Femur (tissue), 1 donor: ENCODE measurements at places on chromosomes 13 and 19.

DNA sequence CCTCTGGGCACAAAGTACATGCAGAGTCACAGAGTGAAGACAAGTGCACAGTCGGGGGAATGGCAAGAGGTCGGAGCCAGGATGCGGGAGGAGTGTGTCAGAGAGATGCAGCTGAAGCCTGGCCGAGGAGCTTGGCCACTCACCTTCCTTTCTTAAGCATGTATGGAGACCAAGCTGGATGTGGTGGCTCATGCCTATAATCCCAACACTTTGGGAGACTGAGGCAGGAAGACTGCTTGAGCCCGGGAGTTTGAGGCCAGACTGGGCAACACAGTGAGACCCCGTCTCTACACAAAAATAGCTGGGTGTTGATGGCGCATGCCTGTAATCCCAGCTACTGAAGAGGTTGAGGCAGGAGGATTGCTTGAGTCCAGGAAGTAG, 67.0 kb downstream of the LATS2 start:
- no peak for DNase-seq

- no peak for DNase-seq
These were observed 15.6 kb downstream of the PCID2 start for GRCh38 chr13:113192902-113193301.

DNA sequence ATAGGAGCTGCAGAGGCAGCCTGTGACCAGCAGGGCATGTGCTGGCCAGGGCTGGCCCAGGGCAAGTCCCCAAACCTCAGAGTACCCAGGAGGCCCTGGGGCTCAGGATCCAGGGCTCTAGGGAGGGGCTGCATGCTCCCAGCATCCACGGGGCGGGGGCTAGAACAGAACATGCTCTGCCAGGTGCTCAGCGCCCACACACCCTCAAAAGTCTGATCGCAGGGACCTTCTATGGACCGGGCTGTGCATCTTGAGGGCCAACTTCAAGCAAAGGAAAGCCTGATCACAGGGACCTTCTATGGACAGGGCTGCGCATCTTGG, 33.5 kb downstream of the ELL start:
- DNase-seq = no peak

GRCh38 chr13:80824229-80824628, 483.3 kb upstream of the SPRY2 start:
- no peak for DNase-seq

- no peak for DNase-seq
These were observed 14.5 kb downstream of the SLC46A3 start for GRCh38 chr13:28704282-28704681.

GRCh38 chr19:5641171-5641570, 18.3 kb downstream of the SAFB start:
- no peak for DNase-seq

DNA sequence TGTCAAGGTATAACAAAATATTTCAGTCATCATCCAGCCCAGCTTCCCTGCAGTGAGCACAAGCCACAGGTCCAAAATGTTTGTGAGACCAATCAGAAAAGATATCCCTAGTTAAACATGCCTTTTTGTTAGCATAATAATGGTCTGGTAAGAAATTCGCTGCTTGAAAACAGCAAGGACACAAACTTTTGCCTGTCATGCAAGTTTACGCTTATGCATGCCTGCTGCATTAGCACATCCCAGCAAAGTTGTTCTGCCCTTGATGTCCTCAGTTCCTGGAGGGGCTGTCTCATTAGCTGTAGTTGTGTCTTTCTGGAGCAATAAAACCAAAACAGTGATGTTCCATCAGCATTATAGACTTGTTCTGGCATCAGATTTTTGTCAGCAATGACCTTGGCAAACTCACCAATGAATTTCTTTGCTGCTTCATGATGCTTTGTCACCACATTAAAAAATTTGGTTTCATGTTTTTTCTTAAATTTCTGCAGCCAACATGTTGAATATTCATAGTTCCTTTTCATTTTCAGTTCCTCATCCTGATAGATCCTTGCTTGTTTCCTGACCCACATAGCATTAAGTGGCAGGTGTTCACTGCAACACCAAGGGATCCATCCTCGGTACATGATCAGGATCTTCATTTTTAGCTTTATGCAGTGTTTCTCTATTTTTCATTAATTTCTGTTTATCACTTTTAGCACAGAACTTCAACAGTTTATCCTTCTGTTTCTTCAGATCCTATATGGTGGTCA, 72.0 kb upstream of the GPR183 start:
- DNase-seq = no peak

DNA sequence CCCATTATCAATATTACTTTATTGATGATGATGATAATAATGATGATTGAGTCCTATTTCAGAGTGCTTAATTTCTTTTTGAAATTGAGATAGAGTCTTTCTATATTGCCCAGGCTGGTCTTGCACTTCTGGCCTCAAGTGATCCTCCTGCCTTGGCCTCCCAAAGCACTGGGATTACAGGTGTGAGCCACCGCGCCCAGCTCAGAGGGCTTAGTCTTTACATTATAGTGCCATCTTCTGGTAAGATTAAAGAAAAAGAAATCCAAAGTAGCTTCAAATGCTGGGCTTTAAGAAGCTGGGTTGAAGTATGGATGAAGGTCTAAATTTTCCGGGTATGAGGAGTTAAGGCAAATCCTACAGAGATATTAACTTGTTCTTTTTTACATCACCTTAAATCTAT, 3.4 kb upstream of the ZNF333 start:
- no peak for DNase-seq

DNA sequence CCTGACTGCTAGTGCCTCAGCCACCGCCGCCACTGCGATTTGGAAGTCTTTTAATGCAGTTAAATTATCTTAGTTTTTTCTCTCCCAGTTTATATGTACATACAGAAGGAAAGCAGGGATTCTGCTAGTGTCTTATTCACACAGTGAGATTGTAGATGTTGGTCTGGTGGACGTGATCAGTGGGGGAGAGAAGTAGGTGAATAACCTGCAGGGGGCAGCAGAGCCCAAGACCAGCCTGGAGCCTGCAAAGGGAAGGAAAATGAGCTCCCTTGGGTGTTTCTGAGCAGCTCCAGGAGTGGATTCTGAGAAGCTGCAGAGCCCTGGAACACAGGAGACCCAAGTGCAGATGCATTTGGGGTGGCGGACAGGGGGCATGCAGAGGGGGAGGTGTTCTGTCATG, 26.3 kb downstream of the ZNF844 start:
- peak; percentile 84 for DNase-seq

- no peak for DNase-seq
These were observed 14.7 kb downstream of the GARRE1 start for GRCh38 chr19:34269081-34269480.

GRCh38 chr13:42259515-42259914, 12.4 kb upstream of the AKAP11 start:
- DNase-seq = no peak
